EH (cell line): ENCODE measurements at places on chromosomes 4 and X.

DNA sequence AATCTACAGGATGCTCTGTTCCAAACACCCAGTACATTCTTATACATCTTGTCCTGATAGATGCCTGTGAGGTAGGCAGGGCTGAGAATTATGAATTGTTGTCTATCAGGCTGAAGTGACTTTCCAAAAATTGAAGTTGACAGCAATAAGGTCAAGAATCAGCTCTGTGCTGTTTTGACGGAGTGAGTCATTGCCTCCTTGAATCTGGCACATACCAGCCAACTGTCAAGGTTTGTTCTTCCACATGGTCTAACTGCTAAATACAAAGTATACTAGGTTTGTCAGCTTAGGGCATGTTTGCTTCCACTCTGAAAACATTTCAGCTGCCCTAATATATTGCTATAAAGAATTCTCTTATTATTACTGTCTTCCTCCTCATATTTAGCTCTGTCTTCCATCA lies 32.3 kb downstream of the SH3RF1 start:
- DNase-seq, result peak; percentile 75

DNA sequence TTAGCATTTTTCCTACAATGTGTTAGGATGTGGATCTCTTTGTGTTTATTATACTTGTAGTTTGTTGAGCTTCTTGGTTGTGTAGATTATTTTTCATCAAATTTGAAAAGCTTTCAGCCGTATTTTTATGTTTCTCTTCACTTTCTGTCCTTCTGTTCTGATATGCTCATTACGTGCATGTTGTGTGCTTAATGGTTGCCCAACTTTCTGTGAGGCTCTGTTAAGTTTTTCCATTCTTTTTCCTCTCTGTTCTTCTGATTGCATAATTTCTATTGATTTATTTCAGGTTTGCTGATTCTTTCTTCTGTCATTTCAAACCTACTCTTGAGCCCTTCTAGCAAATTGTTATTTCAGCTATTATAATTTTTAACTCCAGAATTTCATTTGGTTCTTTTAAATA lies 478.2 kb downstream of the IL1RAPL1 start:
- DNase-seq, result no peak

- DNase-seq, result no peak
Observed at GRCh38 chr4:125985856-125986255, 671.1 kb downstream of the FAT4 start.

- DNase-seq, result no peak
Observed at GRCh38 chr4:148540622-148541326, 98.6 kb upstream of the NR3C2 start.

DNA sequence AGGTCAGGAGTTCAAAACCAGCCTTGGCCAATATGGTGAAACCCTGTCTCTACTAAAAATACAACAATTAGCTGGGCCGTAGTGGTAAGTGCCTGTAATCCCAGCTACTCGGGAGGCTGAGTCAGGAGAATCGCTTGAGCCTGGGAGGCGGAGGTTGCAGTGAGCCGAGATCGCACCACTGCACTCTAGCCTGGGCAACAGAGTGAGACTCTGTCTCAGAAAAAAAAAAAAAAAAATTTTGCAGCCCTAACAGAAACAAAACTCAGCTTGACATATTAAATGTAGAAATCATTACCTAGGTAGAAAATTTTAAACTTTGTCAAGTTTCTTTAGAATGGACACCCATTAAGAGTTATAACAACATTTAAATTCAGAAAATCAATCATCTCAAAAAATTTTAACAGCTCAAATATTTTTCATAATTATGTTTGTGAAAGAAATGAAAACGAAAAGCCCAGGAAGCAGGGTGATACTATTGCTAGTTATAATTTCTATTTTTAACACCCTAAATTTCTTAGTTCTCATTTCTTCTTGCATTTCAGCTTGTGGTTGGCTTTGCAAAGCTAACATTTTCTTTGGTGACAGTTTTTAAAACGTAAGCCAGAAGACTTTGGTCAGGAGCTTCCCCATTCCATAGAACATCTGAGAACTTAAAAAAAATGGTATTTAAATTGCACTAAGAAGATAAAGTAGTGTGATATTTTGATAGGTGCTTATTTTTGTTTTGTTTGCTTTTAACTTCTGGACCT lies 33.3 kb upstream of the RBBP7 start:
- DNase-seq, result no peak

- DNase-seq, result no peak
Observed at GRCh38 chr4:160580581-160580980, 1477.7 kb downstream of the RAPGEF2 start.
